NCI-H345 (cell line): ENCODE measurements at places on chromosomes 16 and 17.
A peak's percentile ranks its signal among the peaks of the same experiment; 100 is the strongest.

DNA sequence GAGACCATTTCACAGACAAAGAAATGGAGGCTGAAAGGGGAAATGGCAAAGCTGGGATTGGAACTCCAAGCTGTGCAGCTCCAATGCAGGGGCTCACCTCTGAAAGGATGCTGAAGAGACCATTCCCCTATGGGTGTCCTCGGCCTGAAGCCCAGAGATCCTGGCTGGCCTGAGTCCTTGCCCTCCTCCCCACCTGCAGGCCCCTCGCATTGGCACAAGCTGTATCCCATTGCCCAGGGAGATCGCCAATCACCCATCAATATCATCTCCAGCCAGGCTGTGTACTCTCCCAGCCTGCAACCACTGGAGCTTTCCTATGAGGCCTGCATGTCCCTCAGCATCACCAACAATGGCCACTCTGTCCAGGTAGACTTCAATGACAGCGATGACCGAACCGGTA, 2.6 kb downstream of the CA7 start:
- no peak for DNase-seq

DNA sequence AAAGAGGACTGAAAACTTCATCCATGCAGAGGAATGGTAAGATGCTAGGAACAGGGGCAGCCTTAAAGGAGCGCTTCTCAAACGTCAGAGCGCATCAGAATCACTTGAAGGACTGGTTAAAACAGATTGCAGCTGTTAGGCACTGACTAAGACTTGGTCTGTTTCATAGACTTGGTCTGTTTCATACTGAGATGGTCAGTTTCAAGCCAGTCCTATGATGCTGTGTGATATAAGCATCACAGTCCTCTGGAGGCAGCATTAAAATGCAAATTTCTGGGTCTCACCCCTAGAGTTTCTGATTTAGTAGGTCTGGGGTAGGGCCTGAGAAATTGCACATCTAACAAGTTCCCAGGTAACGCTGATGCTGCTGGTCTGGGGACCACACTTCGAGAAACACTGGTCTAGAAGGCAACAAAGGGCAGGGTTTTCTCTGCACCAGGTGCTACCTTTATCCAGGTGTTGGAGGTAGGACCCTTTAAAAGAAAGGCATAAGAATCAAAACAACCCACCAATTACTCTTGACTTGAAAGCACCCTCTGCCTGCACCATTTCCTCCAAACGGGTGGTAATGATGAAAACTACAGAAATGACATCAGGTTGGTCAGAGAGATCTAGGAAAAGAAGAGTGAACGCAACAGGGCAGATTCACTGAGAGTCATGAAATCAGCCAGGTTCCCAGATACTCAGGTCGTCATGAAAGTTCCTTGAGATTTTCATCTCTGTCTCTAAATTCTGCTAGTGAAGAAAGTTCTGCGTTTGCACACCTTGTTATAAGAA, 95.0 kb upstream of the RCVRN start:
- DNase-seq, result no peak

- no peak for DNase-seq
Observed at GRCh38 chr16:15434079-15434424, 336 bp upstream of the BMERB1 start.

- no peak for DNase-seq
Observed at GRCh38 chr17:80876950-80877728, 114.5 kb upstream of the CHMP6 start.

DNA sequence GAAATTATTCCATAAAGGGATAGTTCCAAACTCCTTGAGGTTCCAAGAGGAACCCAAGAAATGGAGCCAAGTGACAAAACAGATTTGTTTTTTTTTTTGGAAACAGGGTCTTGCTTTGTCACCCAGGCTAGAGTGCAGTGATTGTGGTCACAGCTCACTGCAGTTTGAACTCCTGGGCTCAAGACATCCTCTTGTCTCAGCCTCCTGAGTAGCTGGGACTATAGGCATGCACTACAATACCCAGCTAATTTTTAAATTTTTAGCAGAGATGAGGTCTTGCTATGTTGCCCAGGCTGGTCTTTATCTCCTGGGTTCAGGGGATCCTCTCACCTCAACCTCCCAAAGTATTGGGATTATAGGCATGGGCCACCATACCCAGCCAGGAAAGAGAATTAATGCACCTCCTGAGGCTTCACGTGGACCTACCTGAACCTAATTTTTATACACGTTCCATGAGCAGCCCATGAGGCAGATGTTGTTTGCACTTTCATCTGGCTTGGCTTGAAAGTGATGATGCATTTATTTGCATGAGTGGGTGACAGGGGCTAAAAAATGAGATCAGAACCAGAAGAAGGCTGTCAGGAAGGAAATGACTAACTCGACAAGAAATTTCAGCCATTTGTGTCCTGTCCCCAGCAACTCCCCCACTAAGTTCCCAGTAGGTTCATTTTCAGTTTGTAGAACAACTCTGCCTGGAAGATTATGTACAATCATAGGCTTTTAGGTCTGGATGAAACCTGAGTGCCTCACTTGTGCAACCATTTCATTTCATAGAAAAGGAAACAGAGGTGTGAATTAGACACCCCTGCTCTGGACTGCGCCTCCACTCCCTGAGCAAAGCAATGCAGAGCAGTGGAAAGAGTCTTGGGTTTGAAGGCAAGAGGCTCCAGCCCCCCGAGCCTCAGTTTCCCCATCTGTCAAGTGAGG, 10.3 kb upstream of the IRF8 start:
- DNase-seq, result no peak

GRCh38 chr17:41026715-41027471, at the start of gene KRTAP1-5:
Gene KRTAP1-5, minus strand, starts transcription at chr17:41027208. Its CDS starts 53 bp downstream, at chr17:41027155.
- no peak for DNase-seq

DNA sequence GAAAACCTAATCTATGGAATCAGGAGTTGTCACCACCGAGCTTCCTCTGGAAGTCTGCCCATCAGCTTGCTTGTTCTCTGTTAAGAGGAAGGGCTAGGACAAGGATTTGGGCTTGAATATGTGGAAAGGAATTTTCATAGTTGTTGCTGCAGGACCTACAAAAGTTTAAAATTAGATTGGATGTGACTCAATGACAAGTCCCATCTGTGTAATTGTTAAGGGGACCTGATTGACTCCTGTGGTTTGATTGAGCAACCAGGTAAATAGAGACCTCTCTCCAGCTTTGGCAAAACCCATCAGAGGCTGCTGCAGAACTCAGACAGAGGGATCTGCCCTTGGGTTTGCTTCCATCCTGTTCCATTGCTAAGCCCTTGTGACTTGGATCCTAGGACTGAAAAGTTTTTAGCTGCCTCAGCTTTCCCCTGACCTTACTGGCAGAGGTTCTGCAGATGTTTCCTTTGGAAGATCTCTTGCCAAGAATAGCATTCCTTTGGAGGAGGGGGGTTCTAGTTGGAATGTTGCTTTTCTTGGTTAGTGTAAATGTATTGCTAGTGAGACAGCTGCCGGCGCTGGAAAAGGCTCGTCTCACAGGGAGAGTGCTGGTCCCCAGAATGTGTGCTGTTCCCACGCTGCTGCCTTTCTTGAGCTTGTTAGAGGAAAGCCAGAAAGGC, 50.0 kb downstream of the SF3B3 start:
- DNase-seq, result no peak

DNA sequence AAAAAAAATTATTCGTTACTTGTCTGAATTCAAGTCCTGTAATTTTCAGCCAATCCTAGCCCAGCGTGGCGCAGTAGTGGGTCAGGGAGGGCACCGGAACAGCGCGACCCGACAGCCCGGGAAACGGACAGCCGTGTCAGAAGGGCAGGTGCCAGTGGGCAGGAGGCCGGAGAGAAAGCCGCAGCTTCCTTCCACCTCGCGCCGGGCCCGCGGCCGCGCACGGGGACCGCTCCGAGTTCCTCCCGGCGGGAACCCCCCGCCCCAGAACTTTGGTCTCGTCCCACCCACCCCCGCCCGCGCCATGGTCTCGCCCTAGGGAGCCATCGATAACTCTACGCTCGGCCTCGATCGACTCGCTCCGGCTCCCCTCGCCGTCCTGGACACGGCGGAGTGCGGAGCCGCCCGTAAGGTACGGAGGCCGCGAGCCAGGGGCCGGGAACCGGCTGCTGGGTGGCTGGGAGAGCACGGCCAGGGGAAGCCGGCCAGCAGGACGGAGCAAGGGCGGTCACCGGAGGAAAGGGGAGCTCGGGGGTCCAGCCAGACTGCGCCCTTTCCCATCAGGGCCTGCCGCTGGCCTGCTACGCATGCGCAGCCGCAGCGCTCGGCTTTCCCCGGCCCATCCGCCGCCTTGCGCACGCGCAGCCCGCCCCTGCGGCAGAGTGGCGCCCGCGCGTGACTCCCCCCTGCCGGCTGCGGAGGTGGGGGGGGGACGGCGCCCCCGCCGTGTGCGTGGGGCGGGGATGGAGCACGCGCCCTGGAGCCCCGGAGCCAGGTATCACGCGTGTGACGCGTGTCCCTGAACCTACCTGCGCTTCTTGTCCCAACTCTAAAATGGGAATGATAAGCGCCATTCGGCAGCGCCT, at the start of gene MLST8:
TSS of gene MLST8 (plus strand) at position 351 of the 863 bp plus-strand sequence. CDS start 632 bp downstream, outside the sequence.
- DNase-seq, result peak; percentile 85

DNA sequence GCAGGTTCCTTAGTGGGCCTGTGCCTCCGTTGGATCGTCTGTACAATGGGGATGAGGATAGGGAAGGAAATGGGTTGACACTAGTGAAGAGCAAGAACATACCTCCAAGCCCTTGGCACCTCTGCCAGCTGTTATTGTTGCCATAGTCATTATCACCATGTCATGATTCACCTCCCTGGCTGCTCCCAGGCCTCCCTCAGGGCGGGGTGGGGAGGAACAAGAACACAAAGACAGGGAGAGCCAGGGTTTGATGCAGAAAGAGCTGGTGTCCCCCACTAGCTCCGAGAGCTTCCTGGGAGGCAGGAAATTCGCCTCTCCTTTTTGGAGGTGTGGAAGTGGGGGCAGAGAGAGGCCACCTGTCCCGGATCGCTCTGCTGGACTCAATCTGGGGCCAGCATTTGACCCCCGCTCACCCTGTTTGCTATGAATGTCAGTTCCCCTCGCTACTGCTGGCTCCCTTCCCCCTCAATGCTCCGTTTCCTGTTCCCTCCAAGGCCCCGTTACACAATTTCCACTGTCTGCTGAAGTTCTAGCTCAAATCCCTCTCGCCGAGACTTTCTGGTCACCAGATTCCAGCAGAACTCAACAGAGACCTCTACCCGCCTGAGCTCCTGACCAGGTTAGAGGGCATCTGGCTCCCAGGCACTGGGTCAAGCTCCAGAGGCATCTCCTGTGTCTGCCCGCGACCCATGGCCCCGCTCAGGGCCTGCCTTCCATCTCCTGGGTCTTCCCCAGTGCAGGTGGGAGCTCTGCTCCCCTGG, 9.1 kb downstream of the TIMP2 start:
- DNase-seq, result peak; percentile 7

GRCh38 chr16:59964232-59964924, 1230.3 kb upstream of the GOT2 start:
- no peak for DNase-seq

GRCh38 chr16:19346335-19346922, 60.9 kb downstream of the CLEC19A start:
- no peak for DNase-seq

GRCh38 chr16:54447576-54448440, 161.2 kb upstream of the IRX3 start:
- no peak for DNase-seq

- DNase-seq, result no peak
Observed at GRCh38 chr16:80404847-80405246, 135.9 kb upstream of the DYNLRB2 start.

DNA sequence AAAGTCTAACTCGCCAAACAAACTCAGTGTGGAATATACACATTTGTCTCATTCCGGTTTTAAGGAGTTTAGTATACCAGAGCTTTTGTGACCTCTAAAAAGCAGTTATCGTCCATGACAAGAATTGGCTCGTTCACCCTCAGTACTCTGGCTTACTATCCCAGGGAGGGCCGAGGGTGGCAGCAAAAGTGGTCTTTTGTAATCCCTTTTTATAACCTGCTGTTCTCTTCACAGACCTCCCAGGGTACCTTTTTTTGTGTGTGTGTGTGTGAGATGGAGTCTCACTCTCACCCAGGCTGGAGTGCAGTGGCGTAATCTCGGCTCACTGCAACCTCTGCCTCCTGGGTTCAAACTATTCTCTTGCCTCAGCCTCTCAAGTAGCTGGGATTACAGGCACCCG, 8.9 kb downstream of the NMT1 start:
- no peak for DNase-seq

GRCh38 chr16:9755081-9755480, 427.1 kb downstream of the GRIN2A start:
- no peak for DNase-seq

DNA sequence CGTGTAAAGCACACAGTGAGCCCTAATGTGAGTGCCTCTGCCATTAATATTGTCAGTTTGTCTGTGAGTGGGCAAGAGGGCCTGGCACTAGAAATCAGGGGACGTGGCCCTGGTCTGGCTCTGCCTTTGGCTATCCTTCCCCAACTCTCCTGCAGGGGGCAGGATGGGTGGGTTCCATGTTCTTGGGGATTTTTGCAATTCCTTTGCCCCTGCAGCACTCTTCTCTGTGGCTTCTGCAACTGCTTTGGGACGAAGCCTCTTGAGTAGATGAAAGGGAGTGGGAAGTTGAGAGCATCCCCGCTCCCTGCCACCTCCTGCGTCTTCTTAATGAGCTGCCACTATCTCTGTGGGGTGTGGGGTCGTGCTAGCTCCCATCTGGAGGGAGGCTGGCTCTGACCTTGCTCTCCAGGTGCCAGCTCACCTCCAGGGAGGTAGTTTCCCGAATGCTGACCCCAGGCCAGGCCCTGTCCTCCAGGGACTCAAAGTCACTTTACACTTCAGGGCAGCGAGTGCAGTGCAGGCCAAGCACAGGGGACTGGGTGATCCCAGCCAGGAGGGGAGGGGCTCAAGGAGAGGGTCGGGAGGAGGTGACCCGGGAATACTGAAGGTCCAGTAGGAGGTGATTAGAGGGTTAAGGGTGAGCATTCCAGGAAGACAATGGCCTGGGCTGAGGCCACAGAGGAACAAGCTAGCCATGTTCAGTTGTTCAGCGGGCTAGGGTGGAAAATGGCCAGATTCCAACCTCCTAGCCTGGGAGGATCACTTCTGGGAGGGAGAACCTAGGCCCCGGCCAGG, 121.0 kb upstream of the NLRP1 start:
- DNase-seq, result no peak
